ENCODE measurements at places on chromosomes 11 and 22.

- DNase-seq: no peak
Observed at GRCh38 chr11:109704432-109704831, 282.4 kb downstream of the C11orf87 start.

DNA sequence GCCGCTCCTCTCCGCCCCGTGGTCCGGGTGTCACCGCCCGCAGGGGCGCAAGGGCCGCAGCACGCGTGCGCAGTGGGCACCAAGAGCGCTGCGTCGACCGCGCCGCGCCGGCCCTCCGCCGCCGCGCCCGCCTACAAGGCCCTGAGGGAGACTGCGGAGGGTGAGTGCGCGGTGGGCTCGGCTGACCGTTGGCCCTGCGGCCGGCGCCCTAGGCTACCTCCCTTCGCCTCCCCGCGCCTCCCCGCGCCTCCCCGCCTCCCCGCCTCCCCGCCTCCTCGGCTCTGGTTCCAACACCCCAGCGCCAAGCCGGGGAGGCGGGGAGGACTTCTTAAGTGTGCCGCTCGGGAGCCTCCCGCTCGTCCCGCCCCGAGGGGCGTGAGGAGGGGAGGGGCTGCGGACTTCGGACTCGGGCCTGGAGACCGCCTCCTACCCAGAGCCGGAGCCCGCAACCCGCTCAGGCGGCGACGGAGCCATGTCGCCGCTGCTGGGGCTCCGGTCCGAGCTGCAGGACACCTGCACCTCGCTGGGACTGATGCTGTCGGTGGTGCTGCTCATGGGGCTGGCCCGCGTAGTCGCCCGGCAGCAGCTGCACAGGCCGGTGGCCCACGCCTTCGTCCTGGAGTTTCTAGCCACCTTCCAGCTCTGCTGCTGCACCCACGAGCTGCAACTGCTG, at the start of gene AQP11:
Gene AQP11 (plus strand): TSS at position 433 of the 673 bp plus-strand sequence. CDS start 40 bp downstream, at position 473.
- peak; percentile 93 for DNase-seq

DNA sequence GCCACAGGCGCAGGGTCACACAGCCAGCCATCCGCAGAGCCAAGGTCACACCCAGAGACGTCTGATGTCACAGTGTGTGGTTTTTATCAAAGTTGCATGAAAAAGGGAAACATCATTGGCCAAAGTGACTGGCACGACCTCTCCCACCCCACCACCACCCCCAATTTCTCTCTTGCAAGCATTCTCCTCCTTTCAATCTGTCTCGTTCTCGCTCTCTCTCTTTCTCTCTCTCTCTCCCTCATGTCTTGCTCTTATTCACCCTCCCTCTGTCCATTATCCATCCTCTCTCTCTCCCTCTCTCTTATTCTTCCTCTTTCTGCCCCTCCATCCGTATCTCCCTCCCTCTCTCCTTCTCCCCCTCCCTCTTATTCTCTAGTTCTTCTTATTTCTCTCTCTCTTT, 40.6 kb downstream of the MN1 start:
- DNase-seq: no peak

GRCh38 chr22:25172153-25172552, 27.5 kb upstream of the CRYBB3 start:
- peak; percentile 26 for DNase-seq

DNA sequence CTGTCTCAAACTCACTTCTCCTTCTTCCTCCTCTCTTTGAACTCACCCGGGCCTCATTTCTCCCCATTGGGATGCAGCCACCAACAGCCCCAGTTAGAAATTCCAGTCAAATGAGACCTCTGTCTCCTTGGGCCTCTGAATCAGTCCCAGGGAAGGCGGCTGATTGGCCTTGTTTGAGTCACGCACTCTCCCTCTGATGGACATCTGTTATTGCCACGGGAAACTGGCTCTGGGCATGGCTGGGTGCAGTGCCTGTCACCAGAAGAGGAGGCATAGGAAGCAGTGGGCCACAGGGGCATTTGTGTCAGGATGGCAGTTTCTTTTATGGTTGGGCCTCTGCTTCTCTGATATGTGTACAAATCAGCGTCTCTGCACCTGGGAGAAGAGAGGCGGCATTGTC, 9.6 kb upstream of the WNT11 start:
- DNase-seq: peak; percentile 67

DNA sequence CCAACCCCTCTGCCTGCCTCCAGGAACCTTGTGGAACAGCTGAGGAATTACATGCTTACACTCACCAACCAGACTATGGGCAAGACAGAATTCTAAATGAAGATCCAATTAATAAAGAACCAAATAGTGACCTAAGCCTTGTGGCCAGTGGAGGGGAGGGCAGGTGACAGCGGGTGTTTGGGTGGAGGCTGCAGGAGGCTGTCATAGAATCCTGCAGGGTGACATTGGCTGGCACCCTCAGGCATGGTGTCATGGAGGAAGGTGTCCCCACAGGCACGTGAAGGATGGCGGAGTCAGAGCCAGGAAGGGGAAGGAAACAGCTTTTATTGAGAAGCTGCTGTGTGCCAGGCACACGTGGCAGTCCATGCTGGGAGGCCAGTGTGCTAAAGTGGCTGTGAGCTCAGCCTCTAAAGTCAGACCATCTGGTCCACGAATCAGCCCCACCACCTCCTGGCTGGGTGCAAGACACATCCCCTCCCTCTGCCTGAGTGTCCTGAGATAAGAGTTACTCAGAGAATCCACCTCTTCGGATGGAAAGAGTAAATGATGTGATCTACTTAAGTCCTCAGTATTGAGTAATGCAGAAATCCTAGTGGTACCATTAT, 8.7 kb downstream of the MYO18B start:
- no peak for DNase-seq

GRCh38 chr11:3101921-3102640, 44.9 kb upstream of the CARS1 start:
- DNase-seq: no peak

GRCh38 chr11:118078911-118079411, 2.1 kb downstream of the TMPRSS4 start:
- DNase-seq: no peak

GRCh38 chr11:57190548-57190947, 8.8 kb downstream of the LRRC55 start:
- DNase-seq: no peak

GRCh38 chr11:72681226-72682153, 7.3 kb upstream of the PDE2A start:
- DNase-seq: no peak

GRCh38 chr11:94629741-94630140, 62.6 kb downstream of the PIWIL4 start:
- no peak for DNase-seq

GRCh38 chr11:76578654-76579055, 91.9 kb downstream of the LRRC32 start:
- DNase-seq: no peak

- DNase-seq: no peak
Observed at GRCh38 chr11:128420265-128420664, 167.1 kb downstream of the ETS1 start.

DNA sequence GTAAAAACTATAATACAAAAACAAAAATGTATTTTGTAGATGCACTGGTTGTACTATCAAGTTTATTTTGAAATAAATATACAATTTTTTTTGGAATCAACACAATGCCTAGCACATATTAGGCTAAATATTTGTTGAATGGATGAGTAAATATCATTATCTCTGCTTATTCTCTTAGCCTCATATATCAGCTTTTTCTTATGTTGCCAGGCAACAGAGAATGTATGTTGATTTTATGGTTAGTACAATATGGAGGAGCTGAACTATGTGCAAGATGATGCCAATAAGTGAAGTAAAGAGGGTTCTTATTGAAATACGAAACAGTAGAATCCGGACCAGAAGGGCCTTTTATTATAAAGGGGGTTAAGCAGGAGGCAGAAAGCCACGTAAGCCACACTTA, 94.9 kb downstream of the FAR1 start:
- no peak for DNase-seq

- peak; percentile 89 for DNase-seq
Observed at GRCh38 chr11:12914400-12914912, 94.7 kb upstream of the RASSF10 start.

- DNase-seq: no peak
Observed at GRCh38 chr11:45036733-45037132, 86.0 kb upstream of the TP53I11 start.

DNA sequence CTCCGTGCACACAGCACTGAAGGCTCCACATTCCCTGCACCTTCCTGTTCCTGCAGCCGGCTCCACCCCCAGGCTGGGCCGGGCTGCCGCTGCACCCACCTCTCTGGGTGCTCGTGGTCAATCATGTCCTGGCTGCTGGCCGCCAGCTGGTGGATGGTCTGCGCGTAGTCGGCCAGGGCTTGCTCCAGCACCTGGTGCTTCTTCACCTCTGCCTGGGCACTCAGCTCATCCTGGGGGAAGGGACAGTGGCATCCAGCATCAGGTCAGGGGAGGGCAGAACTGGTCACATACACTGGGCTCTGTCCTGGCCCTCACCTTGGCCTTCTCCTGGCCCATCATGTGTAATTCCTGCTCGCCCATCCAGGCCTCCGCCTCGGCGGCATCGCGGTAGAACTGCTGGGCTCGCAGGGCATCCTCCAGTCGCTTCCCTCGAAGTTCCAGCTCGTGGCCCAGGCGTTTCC, 15.2 kb upstream of the RBM4B start:
- no peak for DNase-seq

DNA sequence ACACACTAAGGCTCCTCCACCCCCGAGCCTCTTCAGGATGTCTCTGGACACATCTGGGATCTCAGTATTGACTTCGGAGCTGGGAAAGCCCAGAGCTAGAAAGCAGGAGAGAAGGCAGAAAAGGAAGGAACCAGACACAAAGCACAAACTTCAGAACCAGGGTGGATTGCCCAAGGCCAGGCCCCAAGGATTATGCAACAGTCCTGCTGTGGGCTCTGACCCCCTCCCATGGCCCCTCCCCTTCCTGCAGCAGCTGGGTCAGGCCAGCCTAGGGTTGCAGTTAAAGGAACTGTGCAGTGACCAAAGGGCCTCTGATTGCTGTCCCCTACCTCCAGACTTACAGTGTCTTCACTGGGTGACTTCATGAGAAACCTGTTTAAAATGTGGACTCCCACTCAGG, 5.3 kb downstream of the KCNE3 start:
- DNase-seq: no peak

DNA sequence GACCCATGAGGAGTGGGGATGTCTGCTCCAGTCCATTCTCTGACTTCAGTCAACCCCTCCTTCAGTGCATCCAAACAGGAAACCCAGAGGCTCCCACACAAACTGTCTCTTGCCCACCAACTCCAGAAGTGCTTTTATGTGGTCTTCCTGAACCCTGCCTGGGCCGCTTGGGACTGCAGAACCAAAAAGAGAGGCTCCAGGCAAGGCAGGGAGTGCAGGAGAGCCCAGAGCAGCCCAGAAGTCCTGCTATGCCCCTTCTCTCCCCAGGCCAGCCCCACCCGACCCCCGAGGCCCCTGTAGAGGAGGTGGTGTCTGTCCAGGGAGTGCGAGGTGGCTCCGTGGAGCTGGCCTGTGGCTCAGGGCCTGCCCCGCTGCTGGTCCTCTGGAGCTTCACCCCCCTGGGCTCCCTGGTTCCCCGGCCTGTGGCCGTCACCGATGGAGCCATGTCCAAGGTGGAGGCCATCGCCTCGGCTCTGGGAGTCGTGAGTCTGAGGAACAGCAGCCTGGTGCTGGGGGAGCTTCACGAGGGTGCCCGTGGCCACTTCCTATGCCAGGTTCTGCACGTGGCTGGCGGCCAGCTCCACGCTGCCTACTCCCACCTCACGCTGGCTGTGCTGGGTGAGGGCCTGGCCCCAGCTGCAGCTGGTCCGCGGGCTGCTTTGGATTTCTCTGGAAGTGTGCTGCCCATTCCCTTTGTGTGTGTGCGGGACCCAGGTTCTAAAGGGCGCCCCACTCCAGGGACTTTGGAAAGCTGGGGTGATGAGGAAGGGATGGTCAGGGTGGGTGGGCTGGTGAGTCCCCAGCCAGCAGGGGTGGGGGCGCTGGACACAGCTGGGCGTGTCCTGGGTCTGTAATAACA, 1.8 kb downstream of the VSIG10L2 start:
- DNase-seq: no peak

GRCh38 chr11:88414385-88414861, 76.9 kb upstream of the CTSC start:
- DNase-seq: peak; percentile 86

- no peak for DNase-seq
Observed at GRCh38 chr11:27640954-27641353, 59.3 kb downstream of the BDNF start.

GRCh38 chr11:79616392-79616851, 175.6 kb upstream of the TENM4 start:
- no peak for DNase-seq

DNA sequence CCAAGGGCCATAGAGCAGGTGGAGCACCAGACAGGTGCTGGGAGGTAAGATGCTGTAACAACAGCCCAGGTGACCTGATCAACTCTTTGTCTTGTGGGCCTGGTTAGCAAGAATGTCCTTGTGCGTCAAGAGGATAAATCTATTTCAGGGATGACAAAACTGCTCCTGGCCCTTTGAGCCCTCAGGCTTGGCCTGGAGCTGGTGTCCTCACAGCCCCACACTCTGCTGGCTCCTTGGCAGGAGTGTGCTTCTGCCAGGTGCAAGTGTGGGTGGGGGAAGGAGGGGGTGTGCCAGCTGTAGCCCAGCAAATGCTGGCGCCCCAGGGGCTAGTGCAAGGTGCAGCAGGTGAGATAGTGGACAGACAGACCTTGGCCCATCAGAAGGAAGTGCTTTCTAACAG, 19.5 kb downstream of the AMPD3 start:
- no peak for DNase-seq

DNA sequence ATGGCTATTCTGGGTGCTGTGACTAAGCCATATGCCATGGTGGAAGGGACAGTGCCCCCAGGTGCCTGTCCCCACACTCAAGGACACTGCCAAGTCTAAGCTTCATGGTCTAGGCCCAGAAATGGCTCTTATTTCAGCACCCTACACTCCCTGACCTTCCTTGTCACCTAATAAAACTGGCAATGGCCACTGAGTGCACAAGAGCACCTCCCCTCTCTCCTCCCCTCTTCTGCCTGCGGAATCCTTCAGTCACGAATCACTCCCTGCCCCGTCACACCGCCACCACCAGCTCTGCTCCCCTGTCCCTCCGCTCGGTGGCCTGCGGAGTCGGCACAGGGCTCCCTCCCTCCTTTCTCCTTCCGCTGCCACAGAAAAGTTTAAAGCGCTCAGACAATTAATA, 19.0 kb upstream of the LMO1 start:
- DNase-seq: peak; percentile 28

DNA sequence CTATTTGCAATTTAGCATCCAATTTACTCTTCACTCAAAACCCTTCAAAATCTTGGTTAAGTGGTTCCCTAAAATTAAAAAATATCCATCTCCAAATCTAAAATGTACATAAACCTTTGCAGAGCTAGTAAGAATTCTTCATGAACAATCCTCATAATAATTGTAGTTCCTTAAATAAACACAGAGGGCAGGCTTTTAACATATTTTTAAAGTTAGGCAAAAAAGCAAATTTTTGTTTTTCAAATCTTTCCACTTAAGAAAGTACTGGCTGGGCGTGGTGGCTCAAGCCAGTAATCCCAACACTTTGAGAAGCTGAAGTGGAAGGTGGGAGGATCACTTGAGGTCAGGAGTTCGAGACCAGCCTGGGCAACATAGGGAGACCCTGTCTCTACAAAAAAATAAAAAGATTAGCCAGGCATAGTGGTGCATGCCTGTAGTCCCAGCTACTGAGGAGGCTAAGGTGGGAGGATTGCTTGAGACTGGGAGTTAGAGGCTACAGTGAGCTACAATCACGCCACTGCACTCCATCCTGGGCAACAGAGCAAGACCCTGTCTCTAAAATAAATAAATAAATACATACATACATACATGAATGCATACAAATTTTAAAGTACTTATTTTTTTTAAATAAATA, 25.1 kb upstream of the PLAAT3 start:
- DNase-seq: peak; percentile 13

GRCh38 chr22:19723232-19723982, at the start of gene GP1BB:
TSS of gene GP1BB (plus strand) at chr22:19723539. CDS start at chr22:19723570, 31 bp downstream.
- peak; percentile 65 for DNase-seq
